Stimulated activated CD4-positive, alpha-beta T cell treated with anti-CD3 and anti-CD28 coated beads, Interleukin-1b, Interleukin-23, amount 100 ng/mL, for 48 hours (primary cell): ENCODE measurements at places on chromosomes 7 and 10.

GRCh38 chr10:118362103-118362502 is 20.0 kb upstream of the FAM204A start:
- no peak for DNase-seq

- DNase-seq: no peak
These were observed 59.9 kb downstream of the ADARB2 start for GRCh38 chr10:1677307-1677939.

DNA sequence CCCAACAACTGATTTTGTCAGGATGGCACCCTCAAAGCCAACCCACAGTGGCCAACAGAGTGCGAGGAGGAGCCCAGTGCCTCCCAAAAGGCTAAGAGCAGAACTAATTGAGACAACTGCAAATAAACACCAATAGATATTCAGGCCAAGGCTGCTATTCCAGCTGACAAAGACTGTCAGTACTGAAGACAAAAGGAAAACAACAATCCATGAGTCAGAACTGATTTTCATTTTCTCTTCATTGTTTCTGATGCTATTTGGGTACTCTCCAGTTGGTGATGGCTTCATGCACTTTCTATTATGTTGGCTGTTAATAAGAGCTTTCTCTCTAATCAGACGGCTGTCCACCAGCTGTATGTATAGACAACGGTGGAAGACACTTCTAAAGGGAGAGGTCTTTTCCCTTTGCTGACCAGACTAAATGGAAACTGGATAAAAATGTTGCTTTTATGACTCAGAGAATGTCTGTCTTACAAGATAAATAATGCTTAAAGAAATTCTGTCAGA is 515.9 kb downstream of the PARD3 start:
- DNase-seq: no peak

DNA sequence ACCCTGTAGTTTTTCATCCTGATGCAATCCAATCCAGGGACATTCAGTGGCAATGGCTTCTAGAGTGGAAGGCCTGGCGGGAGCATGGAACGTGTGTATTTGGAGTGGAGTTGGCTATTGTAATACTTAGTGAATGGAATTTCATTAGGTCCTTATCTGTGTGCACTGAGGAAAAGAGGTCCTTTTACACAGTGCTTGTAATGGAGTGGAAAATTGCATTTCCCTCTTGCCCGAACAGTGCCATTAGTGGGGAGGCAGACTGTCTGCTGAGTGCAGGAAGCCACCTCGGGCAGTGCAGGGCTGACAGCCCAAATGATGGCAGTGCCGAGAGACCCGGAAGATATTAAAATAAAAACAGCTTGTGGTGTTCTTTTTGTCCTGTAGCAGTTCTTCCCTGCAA is 786.6 kb downstream of the LRMDA start:
- DNase-seq: no peak

DNA sequence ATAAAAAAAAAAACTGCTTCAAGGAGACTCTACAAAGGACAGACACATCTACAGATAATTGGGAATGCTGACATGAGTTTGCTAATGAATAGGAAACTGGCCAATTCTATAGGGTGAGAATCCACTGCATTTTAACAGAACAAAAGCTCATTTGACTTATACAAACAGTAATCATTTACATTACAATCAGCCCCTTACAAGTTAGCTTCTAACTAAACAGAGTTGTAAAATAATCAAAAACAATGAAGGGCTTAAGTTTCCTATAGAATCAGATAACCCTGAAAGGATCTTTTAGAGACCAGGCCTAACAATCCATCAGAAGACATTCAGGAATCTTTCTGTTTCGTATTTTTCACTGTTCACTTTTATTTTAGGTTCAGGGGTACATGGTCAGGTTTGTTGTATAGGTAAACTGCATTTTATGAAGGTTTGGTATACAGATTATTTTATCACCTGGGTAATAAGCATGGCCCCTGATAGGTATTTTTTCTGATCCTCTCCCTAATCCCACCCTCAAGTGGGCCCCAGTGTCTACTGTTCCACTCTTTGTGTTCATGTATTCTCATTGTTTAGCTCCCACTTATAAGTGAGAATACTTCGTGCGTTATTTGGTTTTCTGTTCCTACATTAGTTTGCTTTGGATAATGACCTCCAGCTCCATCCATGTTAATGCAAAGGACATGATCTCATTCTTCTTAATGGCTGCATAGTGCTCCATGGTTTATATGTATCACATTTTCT is 131.3 kb upstream of the NOBOX start:
- DNase-seq: no peak

DNA sequence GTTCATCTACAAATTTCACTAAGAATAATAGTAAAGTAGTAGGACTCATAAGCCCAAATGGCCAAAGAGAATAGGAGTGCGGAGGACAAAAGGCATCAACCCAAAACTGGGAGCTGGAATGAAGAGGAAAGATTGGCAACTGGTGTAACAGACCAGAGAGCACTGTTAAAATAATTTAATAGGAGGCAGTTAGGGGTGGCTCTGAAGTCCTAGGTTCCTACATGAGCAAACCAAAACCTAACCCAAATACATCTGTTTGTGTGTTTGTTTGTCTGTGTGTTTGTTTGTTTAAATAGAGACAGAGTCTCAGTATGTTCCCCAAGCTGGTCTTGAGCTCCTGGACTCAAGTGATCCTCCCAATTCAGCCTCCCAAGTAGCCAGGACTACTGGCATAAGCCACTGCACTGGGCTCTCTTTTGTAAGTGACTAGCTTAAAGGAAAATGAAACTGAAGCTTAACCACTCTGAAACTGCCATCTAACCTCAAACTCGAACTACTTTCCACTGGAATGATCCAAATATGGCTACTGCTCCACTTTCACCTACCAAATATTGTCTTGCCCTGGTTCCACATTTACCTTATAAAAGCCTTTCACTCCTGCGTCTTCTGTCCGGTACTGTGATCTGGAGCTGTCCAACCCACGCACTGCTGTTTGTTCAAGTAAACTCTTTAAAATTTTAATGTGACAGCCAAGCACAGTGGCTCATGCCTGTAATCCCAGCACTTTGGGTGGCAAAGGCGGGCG is 94.9 kb downstream of the AKR1D1 start:
- DNase-seq: no peak

GRCh38 chr7:120981888-120982615 is 6.5 kb upstream of the CPED1 start:
- no peak for DNase-seq

DNA sequence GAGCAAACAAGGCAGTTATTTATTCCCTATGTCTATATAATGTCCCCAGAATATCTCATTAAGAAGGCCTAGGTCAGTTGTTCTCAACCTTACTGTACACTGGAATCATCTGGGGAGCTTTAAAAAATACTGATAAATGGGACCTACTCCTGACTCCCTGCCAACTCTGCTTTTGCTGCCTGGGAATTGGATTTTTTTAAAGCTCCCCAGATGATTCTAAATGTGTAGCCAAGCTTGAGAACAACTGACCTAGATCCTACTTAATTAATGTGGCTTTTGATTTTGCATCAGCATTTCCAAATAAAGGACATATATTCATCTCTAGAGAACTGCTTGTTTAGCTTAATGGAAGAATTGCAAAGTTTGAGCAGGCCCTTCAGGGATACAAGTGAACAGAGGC is 91.7 kb upstream of the HPS1 start:
- DNase-seq: no peak

- no peak for DNase-seq
These were observed 5.7 kb downstream of the UPK3B start for GRCh38 chr7:76515999-76516443.

DNA sequence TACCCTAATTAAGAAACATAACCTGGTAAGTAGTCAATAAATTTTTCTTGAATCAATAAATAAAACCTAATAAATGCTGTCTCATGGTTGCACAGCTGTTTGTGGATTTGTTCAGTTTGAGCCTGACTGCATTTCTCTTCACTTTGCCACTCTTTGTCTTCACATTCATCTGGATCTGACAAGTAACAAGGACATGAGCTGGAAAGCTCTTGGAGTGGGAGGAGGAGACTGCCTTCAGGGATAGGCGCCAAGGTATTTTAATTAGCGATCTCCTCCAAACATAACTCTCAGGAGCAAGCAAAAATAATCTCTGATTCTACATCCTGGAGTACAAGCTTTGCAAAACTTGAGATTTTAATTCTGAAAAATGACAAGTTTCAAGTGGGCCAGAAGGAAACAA is 251.0 kb downstream of the BMPER start:
- no peak for DNase-seq

- no peak for DNase-seq
These were observed 137.8 kb upstream of the PPP2R2D start for GRCh38 chr10:131762789-131763696.

DNA sequence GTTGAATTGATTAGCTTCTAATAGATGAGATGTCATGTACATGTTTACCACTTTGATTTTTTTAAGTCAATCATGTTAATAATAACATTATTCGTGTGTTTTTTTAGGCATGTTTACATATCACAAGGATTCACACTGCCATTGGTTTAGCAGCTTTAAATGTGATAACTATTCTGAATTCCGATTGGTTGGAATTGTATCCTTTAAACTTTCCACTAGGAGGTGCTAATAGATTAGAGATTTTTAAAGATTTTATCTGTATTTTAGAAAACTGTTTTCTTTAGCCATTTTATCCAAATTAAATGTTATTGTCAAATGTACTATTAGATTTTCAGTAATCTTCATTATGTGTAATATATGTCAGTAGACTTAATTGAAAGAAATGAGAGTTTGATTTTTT is 83.2 kb downstream of the HECTD2 start:
- no peak for DNase-seq

GRCh38 chr7:2129323-2130095 is 103.2 kb downstream of the MAD1L1 start:
- DNase-seq: no peak

GRCh38 chr10:121069061-121069850 is 218.1 kb downstream of the WDR11 start:
- DNase-seq: no peak

DNA sequence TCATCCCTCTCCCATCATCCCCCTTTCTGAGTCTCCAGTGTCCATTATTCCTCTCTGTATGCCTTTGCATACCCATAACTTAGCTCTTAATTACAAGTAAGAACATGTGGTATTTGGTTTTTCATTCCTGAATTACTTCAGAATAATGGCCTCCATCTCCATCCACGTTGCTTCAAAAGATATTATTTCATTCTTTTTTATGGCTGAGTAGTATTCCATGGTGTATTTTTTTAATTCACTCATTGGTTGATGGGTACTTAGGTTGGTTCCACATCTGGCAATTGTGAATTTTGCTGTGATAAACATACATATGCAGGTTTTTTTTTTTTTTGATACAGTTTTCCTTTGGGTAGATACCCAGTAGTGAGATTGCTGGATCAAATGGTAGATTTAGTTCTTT is 40.4 kb downstream of the CCSER2 start:
- no peak for DNase-seq

DNA sequence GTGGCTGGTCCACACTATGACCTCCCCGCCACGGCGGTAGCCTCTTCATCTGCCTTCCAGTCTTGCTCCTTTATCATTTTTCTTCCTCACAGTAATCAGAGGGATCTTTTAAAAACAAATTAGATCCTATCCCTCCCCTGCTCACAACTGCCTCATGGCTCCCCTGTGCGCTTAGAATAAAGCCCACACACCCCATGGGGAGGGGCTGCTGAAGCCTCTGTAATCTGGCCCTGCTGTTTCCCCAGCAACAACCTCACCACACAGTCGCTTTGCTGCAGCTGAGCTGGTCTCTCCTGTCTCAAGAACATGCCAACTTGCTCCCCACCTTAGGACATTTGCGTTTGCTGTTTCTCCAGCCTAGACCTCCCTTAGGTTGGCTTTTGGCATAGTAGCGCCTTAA is 41.0 kb downstream of the SP8 start:
- DNase-seq: no peak

DNA sequence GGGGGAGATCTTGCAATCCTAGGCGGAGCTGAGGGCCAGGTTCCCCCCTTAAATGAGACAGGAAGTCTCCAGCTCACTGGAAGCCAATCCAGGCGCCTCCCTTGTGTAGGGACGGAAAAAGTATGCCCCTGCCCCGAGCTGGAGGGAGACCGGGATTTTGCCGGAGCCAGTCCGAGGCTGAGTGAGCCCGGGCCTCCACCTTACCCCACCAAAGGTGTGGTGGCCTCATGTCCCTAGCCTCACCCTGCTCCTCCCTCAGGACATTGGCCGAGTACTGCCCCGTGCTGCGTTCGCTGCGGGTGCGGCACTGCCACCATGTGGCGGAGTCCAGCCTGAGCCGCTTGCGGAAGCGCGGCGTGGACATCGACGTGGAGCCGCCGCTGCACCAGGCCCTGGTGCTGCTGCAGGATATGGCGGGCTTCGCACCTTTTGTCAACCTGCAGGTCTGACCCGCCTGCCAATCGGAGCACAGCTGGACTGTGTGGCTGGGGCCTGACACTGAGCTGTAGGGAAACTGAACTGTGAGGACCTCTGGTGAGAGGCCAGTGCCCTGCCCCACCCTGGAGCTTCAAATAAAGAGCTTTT is 2.0 kb downstream of the FBXL15 start:
- DNase-seq: peak; percentile 54

DNA sequence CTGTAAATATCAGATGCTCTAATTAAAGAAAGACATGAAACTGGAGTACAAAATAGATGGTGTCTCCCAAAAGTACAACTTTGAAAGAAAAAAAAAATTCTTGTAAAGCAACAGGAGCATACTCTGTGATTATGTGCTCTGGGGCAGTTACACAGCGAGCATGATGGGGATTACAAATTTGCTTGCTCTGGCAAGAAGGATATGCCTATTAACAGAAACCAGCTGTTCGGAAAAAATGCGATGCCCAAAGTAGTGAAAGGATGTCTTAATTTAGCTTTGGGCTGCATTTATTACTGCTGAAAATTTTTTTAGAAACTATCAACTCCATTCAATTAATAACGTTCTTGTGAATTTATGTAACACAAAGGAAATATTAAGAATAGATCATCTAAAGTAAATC is 256.9 kb upstream of the TPK1 start:
- DNase-seq: no peak

DNA sequence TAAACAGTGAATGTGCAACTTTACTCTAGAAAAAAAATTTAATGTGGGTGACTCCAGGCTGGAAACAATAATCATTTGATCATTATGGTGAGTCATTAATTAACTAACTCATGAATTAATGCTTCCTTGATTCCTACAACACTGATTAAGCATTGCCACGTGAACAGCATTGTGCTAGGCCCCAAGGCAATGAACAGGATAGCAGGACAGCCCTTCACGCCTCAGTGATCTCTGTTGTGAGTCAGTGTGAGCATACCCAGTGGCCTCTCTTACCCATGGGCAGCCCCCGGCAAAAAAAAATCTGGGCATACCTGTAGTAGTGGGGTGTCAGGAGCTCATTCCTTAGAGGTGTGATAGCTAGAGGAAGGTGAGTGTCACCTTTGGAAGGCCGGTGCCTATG is 76.0 kb downstream of the DENND2A start:
- DNase-seq: no peak

DNA sequence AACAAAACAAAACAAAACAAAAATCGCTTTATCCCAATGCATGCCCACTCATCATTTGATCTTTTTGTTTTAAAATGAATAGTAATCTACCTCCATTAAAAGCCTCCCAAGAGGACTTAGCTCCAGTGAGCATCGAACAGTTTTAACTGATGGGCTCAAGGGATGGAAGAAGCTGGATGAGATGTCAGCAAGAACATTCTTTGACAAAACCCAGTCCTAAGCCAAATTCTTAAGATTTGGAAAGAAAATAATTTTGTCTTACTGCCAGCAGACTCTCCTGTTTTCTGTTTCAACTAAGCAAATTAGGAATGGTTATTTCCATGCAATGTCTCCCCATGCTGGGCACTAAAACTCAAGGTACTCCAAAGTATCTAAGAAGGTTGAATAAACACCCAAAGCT is 127.3 kb downstream of the RNLS start:
- DNase-seq: no peak
